ENCODE measurements at places on chromosomes 12 and 14.

DNA sequence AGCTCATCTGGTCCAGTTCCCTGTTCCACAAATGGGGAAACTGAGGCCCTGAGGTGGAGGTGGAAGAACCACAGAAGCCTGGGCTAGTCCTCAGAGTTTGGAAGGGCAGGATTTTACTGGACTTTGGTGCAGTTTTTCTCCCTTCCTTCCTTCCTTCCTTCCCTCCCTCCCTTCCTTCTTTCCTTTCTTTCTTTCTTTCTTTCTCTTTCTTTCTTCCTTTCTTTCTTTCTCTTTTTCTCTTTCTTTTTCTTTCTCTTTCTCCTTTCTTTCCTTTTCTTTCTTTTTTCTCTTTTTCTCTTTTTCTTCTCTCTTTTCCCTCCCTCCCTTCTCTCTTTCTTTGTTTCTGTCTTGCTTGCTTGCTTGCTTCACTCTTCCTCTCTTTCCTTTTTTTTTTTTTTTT lies 95.7 kb upstream of the TBX3 start:
- DNase-seq = no peak

GRCh38 chr12:131147894-131148293 lies 194.2 kb downstream of the ADGRD1 start:
- no peak for DNase-seq

DNA sequence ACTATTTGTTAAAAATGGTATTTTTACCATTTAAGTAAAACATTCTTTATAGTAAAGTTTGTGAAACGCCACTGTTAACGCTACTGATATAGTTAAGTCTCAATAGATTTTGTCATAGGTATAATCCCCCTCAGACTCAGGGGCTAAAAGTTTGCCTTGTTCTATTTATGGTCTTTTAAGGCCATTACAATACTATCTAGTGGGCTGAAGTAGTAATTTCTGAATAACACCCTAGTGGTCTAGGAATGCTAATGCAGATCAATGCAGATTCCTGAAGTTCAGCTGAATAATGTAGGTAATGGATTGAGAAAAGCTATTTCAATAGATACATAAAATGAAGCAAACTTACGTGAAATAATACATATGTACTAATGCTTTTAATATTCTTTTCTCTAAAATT lies 989.3 kb upstream of the NOVA1 start:
- DNase-seq = no peak

GRCh38 chr14:93458234-93458633 lies 27.5 kb downstream of the UNC79 start:
- DNase-seq = no peak

- DNase-seq = no peak
These were observed 200.9 kb downstream of the RPAP3 start for GRCh38 chr12:47504775-47505446.

- DNase-seq = no peak
These were observed 75.3 kb upstream of the DUSP6 start for GRCh38 chr12:89427508-89428156.

DNA sequence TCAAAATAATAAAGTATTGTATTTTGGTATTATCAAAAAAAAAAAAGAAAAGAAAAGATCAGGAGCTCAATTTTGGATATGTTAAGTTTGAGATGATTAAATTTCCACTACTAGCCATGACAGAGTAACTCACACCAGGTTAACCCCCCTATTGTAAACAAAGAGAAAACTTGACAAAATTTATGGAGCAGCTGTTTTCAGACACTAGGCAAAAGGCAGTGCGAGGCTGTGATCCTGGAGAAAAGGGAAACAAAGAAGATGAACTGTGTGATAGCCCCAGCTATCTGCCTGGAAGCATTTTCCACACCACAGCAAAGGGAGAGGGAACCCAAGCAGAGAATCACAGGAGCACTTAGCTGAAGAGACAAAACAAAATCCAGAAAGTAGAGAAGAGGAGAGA lies 145.0 kb downstream of the KIF21A start:
- no peak for DNase-seq

GRCh38 chr12:38587594-38587993 lies 271.0 kb downstream of the ALG10B start:
- DNase-seq = no peak

DNA sequence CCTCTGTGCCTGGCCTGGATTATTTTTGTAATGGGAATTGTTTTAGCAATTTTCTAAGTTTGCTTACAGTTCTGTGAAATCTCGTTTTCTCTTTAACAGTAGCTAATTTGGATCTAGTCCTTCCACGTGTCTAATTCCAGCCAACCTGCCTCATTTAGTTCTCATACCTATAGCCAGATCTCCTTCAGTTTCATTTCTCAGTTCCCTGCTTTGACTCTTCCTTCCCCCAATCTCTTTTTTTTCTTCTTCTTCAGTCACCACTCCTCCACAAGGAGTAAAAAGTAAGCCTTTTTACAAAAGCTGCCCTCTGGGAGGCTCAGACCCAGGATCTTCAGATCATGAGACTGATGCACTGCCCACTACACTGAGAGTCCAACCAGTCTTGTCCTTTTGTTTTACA lies 1.4 kb downstream of the THTPA start:
- DNase-seq = no peak

DNA sequence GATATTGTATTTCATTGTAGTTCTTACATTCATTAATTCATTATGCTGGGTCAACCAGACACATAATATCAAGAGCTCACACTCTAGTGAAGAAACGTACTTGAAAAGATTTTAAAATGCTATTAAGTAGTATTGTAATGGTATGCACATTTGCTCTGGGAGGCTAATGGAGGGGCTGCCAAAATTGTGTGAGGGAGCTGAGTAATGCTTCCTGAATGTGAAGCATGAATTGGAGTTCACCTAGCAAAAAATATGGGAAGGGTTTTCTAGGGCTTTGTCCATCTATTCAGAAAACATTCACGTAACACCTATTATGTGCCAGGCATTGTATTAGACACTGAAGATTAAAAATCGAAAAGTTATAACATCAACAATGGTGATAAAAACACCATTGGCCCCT lies 403.8 kb upstream of the PDE3A start:
- no peak for DNase-seq

- DNase-seq = no peak
These were observed 71.1 kb upstream of the SYT1 start for GRCh38 chr12:78793491-78793890.

DNA sequence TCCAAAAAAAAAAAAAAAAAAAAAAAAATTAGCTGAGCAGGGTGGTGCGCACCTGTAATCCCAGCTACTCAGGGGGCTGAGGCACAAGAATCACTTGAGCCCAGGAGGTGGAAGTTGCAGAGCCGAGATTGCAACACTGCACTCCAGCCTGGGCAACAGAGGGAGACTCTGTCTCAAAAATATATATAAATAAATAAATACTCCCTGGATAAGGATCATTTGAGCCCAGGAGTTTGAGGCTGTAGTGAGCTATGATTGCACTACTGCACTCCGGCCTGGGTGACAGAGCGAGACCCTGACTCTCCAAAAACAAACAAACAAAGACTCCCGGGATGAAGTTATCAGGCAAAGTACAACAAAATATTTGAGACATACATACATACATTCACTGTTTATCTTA lies 3.3 kb upstream of the NAA25 start:
- no peak for DNase-seq

DNA sequence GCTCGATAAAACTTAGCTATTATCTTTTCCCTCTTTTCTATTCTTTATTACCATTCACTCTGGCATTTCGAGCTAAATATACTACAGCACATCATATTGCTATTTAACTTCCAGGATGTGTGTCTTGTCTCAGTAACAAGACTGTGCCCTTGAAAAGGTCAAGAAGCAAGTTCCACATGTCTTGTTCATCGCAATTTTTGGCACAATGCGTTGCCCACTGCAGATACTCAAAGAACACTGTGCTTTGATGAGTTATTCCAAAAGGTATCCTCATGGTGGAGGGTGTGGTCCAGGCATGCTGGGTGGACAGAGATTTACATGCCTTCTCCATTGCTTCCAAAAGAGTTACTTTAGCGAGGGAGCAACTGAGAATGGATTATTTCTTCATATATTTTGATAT lies 6.6 kb downstream of the E2F7 start:
- no peak for DNase-seq

DNA sequence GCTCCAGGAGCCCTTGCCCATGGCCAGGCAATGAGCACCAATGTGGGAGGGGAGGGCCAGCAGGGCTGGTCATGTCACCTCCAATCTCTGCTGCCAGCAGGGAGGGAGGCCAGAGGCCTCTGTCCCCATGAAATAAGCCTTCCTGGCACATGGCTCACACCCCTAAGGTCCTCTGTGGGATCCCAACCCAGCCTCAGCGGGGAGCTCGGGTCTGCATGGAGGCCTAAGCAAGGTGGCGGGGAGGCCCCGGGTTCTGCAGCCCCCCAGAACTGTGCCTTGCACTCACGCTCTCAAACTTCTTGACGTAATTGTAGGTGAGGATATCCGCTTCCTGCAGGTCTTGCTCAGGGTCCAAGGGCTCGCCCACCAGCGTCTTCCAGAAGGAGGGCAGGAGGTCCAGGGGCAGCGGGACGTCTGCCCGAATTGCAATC lies 41.7 kb downstream of the TRAFD1 start:
- no peak for DNase-seq

GRCh38 chr12:57902478-57902969 lies 38.8 kb upstream of the ATP23 start:
- DNase-seq = no peak

DNA sequence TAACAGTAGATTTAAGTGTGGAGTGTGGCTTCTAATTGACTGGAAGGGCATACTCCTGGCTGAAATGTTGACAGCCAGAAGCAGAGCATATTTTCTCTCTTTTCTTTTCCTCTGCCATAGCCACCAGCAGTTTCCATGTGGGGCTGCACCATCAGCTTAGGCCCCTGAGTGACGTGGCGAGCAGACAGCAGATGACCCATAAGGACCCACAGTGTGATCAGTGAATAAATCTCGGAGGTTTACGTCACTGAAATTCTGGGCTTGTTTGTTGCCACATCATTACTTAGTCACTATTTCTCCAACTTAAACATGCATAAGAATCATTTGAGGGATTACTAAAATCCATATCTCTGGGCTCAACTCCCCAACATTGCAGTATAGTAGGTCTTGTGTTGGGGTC lies 549.7 kb upstream of the TMEM132C start:
- DNase-seq = no peak

GRCh38 chr12:111396726-111397445 lies 8.8 kb upstream of the SH2B3 start:
- DNase-seq = peak; percentile 62

DNA sequence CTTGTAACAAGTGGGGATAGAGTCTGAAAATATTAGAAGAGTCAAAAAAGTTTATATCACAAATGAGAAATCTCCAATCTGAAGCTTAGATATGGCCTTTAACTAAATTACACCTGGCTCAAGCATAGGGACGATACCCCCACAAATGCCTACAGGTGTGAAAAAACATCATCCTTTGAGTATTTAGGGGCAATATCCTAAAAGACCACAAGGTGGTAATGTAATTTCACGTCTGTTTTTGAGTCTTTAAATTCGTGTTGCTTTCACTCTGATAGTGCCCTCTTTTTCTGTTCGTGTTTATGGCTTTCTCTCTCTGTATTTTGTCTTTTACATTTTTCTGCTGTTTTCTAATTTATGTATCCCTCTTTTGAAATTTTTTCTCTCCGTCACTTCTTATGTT lies 84.3 kb downstream of the ETNK1 start:
- DNase-seq = no peak

GRCh38 chr14:104717137-104717536 lies 6.9 kb upstream of the ADSS1 start:
- no peak for DNase-seq

DNA sequence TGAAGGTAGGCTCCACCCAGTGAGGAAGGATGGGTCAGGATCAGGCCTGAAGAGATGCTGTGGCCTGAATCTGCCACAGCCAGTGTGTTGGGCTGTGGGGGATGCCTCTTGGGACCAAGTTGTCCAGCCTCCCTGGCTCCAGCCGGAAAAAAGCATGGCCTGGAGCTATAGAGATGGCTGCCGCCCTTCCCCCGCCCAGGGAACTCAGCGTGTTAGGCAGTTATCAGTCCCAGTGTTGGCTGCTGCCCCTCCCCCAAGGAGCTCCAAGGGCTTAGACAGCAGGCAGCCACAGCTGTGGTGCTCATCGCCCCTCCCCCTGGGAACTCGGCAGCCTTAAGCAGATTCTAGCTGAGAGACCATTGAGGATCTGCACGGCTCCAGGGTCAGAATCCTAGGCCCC lies 158.0 kb downstream of the CAPZA3 start:
- no peak for DNase-seq

GRCh38 chr12:68042212-68042699 lies 53.0 kb downstream of the IFNG-AS1 start:
- DNase-seq = peak; percentile 44

DNA sequence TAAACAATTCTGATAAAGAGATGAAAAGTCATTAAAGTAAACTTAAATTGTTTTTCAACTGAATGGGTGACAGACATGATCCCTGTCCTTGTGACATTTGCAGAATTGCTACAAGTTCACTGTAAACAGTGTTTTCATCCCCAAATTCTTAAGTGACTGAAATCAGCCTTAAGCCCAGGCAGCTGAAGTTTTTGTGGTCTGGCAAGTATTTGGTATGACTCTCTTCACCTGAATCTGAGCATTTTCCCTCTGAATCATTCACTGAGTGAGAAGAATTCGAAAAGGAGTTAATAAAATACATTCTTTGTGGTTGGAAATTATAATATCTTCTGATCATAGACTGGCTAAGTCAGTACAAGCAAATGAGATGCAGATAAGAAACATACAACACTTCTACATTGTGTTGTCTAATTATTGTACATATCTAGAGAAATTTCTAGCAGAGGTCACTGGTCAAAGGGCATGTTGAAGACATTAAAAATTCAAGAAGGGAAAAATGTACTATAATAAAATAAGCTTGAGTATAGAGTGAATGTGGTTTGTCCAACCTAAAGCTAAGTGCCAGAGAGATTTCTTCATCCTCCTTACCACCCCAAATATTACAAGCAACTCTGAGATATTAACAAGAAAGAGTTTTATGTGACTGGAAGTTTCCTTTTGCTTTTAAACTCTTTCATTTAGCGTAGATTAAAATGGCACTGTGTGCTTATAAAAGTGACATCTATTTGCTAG lies 177.8 kb upstream of the DIO2 start:
- DNase-seq = no peak

- DNase-seq = peak; percentile 80
These were observed 404.4 kb downstream of the SLC6A15 start for GRCh38 chr12:84507956-84508850.

DNA sequence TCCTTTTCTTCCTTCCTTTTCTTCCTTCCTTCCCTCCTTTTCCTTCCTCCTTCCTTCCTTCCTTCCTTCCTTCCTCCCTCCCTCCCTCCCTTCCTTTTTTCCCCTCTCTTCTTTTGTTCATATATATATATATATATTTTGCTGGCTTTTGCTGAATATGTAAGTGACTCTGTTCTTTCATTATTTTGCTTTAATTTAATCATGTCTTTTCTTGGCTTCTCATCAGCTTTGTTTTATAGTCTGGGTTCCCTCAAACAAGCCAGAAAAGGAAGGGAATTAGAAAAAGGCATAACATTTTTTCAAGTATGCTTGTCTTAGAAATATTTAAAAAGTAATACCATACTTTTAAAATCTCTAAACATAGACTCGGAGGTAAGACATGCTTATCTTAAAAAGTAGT lies 219.9 kb upstream of the ATXN7L3B start:
- no peak for DNase-seq

DNA sequence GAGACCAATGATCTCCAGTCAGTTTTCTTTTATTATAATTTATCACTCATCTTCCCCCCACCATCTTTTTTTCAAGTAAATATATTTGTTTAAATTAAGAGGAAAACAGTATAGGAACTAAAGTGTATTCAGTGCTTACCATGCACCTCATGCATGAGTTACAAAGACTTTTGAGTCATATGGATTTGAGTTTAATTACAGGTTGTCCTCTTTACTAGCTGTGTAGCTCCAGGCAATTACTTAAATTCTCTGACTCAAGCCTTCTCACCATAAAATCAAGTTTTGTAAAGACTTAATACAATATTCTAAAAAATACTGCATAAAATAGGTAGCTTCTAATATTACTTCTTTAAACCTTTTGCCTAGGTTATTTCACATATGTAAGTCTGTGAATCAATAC lies 251.3 kb downstream of the SLC16A7 start:
- no peak for DNase-seq
